DMS79 treated with DMSO at 0.1 percent for 48 hours (cell line): ENCODE measurements at places on chromosomes 12 and 14.
A peak's percentile ranks its signal among the peaks of the same experiment; 100 is the strongest.

DNA sequence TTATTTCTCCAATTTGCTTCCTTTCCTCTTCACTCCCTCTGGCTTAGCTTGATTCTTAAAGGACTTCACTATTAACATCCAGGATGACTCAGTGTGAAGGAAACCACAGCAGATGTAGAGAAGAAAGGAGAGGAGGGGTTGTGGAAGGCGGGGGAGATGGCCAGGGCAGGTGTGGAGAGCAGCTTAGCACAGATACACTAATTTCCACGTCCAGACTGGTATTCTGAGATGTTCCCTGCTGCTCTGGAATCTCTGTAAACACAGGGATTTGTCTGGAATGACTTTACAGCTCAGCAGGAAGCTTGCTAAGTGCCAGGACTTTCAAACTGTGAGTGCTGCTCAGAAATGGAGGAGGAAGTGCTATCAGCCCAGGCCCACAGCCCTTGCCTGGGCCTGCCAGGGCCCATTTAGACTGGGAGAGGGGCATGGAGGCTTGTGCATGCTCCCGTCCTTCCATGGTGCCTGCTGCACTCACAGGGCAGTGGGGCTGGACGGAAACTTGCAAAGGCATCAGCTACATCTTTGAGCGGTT is 202.5 kb upstream of the DDHD1 start:
- peak; percentile 82 for DNase-seq

DNA sequence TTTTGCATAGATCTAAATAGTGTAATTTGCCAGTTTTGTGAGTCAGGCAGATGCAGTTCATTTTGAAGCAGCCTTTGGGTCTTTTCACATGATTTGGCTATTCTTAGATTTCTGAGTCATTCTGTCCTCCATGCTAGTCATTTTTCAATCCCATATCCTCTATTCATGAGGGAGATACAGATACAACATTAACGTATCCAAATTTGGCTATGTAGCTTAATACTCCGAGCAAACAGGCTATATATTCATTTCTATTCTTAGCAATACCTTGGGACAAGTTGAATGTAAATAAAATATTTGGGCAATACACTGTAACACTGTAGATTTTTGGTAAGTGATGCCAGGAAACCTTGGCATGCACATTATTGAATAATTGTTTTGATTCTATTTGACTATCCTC is 270.7 kb upstream of the PDE3A start:
- DNase-seq: no peak

- DNase-seq: no peak
Observed at GRCh38 chr12:89501793-89502192, 22.8 kb downstream of the GALNT4 start.

DNA sequence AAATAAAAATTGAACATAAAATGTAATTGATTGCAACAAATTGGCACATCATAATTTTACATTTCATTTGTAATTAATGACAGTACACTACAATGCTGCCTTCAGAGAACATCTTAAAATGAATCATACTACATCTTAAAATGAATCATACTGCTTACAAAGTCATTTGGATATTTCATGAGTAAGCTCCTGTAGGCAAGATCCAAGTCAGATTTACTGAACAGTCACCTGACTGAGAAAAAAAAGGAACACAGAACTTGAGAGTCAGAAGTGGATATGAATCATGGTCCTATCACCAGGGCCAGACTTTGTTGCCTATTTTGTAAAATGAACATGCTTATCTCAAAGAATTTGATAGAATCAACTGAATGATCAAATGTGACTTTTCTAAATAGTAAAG is 32.7 kb upstream of the FBLN5 start:
- DNase-seq: no peak

- DNase-seq: no peak
Observed at GRCh38 chr12:19893514-19893913, 454.2 kb downstream of the AEBP2 start.

DNA sequence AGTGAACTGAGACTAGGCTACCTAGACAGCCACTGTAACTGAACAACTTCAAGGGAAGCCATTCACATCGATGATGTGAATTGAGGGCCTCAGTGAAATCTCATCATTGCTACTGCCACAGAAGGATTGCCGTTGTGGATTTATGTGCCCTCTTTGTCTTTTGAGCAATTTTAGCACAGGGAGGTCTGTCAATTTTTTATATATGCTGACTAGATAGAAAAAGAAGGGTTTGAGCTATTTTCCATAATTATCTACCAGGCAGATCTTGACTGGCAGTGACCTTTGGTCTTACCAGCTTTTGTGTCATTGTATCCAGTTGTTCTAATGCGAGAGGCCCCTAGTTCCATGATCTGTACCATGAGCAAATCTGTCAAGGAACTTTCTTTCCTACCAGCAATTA is 179.4 kb downstream of the ERC1 start:
- DNase-seq: no peak

GRCh38 chr14:72709916-72710611 is 183.8 kb downstream of the DPF3 start:
- DNase-seq: no peak

DNA sequence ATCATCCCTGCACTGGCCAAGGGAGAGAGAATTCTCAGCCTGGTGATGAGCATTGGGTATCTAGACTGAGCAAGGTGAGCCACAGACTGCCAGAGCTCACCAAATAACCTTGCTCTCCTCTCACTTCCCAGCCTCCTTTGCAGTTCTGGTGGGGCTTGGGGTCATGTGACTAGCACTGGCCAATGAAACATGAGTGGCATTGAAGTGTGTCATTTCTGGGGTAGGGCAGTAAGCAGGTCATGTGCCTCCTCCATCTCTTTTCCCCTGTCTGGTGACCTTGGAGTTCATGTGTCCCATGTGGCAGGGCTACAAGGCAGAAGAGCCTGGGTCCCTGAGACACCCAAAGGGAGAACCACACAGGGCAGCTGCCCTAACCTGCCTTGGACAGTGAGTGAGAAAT is 3.6 kb upstream of the KRT72 start:
- DNase-seq: no peak

DNA sequence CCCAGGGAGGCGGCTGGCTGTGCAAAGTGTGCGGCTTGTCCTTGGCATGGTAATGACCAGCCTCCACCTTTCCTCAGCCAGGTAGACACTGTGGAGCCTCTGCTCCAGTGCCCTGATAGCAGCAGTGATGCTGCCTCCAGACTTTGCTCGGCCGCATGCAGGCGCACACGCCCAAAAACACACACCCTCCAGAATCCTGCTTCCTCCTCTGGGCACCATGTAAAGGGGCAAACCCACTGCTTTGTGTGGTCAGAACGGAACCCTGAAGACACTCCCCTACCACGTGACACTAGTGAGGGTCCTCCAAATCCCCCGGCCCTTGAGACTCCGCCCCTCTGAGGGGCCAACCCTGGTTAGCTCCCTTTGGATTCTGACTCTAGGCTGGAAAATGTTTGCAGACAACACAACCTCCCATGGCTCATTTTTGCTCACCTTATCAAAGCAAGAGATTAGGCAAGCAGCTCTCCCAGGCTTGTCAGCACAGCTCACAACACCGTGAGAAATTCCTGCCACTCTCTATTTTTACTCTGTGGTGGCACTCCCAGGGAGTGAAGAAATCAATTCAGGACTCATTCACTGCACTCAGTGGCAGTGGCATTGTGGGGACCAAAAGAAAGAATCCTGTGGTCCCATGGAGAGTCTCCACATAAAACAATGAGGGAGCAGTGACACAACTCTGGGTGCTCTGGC is 4.5 kb downstream of the KRT77 start:
- DNase-seq: no peak

DNA sequence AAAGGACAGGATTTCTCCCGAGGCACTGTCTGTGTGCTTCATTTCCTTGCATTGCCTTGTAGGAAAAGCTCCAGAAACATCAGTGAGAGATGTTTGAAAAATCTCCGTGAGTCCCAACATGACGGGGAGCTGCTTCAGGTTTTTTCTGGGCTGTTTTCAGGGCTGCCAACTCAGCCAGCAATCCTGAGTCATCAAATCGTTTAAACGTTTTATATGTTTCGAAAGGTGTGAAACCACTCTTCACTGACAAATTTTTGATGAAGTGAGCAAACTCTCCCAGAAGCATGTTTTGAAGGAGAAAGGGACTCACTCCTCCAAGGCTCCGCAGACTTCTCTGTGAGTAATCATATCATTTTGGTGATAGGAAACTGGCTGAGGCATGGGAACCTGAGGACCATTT is 240.5 kb downstream of the TMEM132C start:
- no peak for DNase-seq

DNA sequence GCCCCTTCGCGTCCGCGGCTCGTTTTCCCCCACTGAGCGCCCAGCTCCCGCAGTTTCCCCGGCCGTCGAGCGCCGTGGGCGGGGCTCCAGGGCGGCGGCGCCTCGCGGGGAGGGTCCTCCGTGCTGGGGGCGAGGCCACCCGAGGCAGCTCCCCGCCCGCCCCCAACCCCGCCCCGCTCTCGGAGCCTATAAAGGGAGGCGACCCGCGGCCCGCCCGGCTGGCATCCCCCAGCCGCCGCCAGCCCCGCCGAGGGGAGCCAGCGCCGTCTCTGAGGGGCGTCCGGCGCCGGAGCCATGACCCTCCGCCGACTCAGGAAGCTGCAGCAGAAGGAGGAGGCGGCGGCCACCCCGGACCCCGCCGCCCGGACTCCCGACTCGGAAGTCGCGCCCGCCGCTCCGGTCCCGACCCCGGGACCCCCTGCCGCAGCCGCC is at the start of gene TAMALIN:
Gene TAMALIN, plus strand, starts transcription at position 221 of the 432 bp plus-strand sequence. Its CDS starts 74 bp downstream, at position 295.
- no peak for DNase-seq

DNA sequence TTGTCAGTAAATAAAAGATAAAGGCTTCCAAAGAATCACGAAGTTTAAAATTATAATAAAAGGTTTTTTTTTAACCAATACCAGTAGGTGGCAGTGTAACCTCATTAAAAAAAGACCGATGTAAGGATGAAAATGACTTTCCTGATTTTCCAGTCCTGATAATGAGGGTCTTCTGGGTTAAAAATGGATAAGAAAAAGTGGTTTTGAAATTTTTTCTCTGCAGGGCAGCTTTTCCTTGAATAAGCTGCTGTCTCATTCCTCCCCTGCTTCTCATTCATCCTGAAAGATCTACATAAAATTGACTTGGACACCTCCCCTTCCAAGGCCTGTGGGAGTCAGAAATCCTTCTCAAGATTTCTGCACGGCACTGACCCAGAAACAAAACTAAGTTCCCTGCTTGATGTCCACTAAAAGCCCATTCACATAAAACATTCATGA is 58.9 kb upstream of the FBXO33 start:
- DNase-seq: peak; percentile 84

DNA sequence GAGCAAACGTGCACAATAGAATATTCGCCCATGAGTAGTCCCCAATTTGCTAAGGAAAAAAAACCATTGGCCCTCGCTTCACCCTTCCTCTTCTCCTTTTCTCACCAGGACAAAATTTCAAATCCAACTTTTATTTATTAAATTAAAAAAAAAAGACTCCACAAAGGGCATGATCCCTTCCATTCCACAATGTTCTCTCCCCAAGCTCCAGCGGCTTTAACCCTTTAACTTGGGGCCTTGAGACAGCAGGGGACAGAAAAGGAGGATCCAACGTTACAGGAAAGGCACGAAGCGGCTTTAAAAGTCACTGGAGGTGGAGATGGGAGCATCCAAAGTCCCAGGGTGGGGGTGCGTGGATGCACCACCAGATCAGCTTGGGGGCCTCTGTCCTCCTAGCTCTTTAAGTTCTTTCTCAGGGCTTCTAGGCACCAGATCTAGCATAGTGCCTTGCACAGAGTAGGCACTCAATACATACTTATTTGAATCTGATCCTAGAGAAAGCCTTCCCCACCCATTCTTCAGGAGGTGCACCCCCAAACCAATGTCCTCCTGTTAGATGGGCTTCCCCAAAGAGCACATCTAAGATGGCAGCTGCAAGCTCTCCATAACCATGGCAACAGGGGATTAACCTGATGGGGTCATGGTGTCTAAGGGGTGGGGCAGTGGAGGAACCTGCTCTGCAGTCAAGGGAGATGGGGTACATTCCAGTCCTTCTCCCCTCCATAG is 5.2 kb upstream of the AAAS start:
- DNase-seq: no peak

- no peak for DNase-seq
Observed at GRCh38 chr14:45199230-45199629, 53.8 kb downstream of the MIS18BP1 start.

DNA sequence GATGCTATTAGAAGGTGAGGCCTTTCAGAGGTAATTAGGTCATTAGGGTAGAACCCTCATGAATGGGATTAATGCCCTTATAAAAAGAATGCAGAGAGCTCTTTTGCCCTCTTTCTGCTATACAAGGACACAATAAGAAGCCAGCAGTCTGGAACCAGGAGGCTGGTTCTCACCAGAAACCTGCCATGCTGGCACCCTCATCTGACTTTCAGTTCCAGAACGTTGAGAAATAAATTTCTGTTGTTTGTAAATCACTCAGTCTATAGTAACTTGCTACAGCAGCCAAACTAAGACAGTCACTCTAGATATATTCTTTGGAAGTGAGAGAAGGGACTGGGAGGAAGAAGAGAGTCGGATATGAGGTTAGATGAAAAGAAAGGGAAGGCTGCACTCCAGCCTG is 125.0 kb upstream of the MYF6 start:
- DNase-seq: no peak
